ENCODE measurements at places on chromosomes 11 and 22. TPM values are rescaled to one million over a fixed set of nuclear protein-coding genes. Genes with fewer than 3 reads are reported as not detected.

DNA sequence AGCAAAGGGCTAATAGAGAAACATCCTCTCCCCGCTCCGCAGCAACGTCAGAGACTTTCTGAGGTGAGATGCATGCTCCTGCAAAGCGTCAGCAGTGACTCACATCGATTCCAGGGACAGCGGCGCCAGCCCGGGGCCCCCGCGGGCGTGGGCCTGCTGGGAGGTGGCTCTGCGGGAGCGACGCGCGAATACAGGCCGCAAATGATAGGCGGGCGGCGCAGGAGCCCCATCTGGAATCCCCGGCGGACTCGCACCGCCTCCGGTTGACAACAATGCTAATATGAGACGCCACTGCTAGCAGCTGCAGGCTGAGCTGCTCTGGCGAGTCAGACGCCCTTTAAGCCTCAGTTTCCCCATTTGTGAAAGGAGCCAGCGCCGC is 557 bp downstream of the RANGAP1 start:
- peaks cover 21% of the 10 kb centered on the region for H3K36me3 ChIP-seq
- DNase-seq: peak; percentile 92
- H3K4me3 ChIP-seq: peak overlapping the region; percentile 92
- H3K27ac ChIP-seq: peak overlapping the region; percentile 98

Gene ARHGEF12
- total RNA-seq: 61.1 TPM

Gene SLC15A3
- total RNA-seq: 0.30 TPM

Gene SMC1B
- total RNA-seq: 0.68 TPM

Measured in activated CD8-positive, alpha-beta memory T cell treated with anti-CD3 and anti-CD28 coated beads, Interleukin-2, amount 10 ng/mL, durations not matched to agents 7 days and 5 days (primary cell).